B cell (primary cell): ENCODE measurements at places on chromosomes 5 and 9. TPM values are rescaled to one million over a fixed set of nuclear protein-coding genes. Genes with fewer than 3 reads are reported as not detected.

- H3K4me3 ChIP-seq, result no peak overlapping the region
- H3K4me1 ChIP-seq, result peaks cover 55% of the 10 kb centered on the region
Observed at GRCh38 chr5:88821161-88821560, 61.8 kb downstream of the MEF2C start.

GRCh38 chr5:77987331-77987730, 211.2 kb upstream of the TBCA start:
- no peak for DNase-seq
- H3K27ac ChIP-seq, result no peak overlapping the region
- H3K27me3 ChIP-seq, result no peaks in the 10 kb centered on the region

DNA sequence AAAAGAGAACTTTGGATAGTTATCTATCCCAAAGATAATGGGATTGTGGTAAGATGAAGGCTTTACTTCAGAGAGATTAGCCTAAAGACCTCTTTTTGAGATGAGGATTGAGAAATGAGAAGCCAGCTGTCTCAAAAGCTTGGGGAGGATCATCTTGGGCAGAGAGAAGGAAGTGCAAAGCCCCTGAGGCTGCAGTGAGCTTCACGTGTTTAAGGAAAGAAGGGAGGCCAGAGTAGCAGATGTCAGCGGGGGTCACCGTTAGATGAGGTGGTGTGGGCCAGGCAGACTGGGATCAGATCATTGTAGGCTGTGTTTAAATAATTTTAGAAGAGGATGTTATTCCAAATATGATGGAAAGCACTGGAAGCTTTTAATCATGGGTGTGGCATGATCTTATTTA, 270.1 kb downstream of the ARHGEF28 start:
- H3K27ac ChIP-seq, result no peak overlapping the region
- H3K4me3 ChIP-seq, result no peak overlapping the region
- no peaks in the 10 kb centered on the region for H3K4me1 ChIP-seq
- DNase-seq, result no peak
- no peaks in the 10 kb centered on the region for H3K36me3 ChIP-seq

GALNT12 gene
- 2.7 and 3.2 TPM in 2 replicates for polyA plus RNA-seq

DNA sequence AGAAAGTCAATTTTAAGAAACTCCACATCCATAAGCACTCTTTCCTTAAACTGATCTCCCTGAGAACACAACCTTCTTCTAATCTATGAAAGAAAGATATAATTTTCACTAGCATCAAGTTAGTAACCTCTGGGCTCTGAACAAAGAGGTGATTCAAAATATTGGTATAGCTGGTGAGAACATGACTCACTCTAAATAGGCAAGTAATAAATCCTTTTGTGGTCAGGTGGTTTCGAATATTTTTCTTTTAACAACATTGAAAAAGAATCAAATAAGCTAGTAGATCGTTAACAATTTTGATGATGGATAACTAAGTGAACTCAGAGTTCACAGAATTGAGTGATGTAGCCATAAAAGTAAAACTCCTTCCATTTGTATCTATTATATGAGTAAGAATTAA, 150.6 kb upstream of the IQGAP2 start:
- H3K4me1 ChIP-seq, result no peaks in the 10 kb centered on the region
- no peak overlapping the region for H3K27ac ChIP-seq
- DNase-seq, result no peak

CCL27 gene
- polyA plus RNA-seq, result not detected in 2 replicates

- no peak for DNase-seq
- no peaks in the 10 kb centered on the region for H3K36me3 ChIP-seq
- H3K4me3 ChIP-seq, result no peak overlapping the region
Observed at GRCh38 chr9:24502206-24502937, 43.3 kb downstream of the IZUMO3 start.

GRCh38 chr5:43437062-43437660, 25.0 kb upstream of the CCL28 start:
- H3K27ac ChIP-seq, result no peak overlapping the region
- no peak for DNase-seq
- H3K36me3 ChIP-seq, result no peaks in the 10 kb centered on the region
- H3K4me3 ChIP-seq, result no peak overlapping the region

DDX46 gene
- 15.4 and 26.8 TPM in 2 replicates for polyA plus RNA-seq

- no peak overlapping the region for H3K27ac ChIP-seq
- H3K36me3 ChIP-seq, result no peaks in the 10 kb centered on the region
- DNase-seq, result no peak
- no peaks in the 10 kb centered on the region for H3K4me1 ChIP-seq
- H3K4me3 ChIP-seq, result no peak overlapping the region
Observed at GRCh38 chr9:101268426-101268825, 116.4 kb downstream of the BAAT start.

LAMC3 gene
- polyA plus RNA-seq, result 0.45 and 0.81 TPM in 2 replicates

GRCh38 chr5:169051351-169051750, 249.6 kb downstream of the SLIT3 start:
- no peak overlapping the region for H3K4me3 ChIP-seq
- no peaks in the 10 kb centered on the region for H3K4me1 ChIP-seq
- no peaks in the 10 kb centered on the region for H3K27me3 ChIP-seq
- H3K27ac ChIP-seq, result no peak overlapping the region
- H3K36me3 ChIP-seq, result no peaks in the 10 kb centered on the region

GRCh38 chr9:116416421-116416820, 262.8 kb downstream of the PAPPA start:
- H3K36me3 ChIP-seq, result no peaks in the 10 kb centered on the region
- no peak overlapping the region for H3K4me3 ChIP-seq
- no peak for DNase-seq
- no peaks in the 10 kb centered on the region for H3K27me3 ChIP-seq
- no peak overlapping the region for H3K27ac ChIP-seq

DNA sequence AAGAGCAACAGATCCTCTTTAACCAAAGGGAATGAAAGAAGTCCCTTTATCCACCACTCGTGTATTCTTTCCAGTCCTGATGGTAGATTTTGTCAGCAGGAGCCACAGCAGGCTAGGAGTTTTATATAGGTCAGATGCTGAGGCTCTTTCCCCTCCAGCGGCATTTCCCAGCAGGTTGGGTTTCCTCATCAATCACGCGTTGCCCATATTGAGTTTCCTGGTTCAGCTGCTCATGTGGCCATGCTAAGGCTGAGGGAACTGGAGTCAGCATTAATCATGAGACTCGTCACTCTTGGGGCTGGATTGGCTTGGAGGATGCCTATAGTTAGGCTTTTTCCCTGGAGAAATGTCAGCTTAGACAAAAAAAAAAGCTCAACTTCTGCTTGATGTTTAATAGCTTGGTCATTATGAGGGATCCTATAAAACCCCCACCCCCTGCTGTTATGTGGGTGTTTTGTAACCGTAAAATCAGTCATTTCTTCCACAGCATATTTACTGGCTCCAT, 193.4 kb upstream of the GAS1 start:
- H3K4me3 ChIP-seq, result no peak overlapping the region
- H3K27ac ChIP-seq, result no peak overlapping the region
- H3K4me1 ChIP-seq, result no peaks in the 10 kb centered on the region
- DNase-seq, result no peak
- no peaks in the 10 kb centered on the region for H3K27me3 ChIP-seq
- H3K36me3 ChIP-seq, result no peaks in the 10 kb centered on the region

DNA sequence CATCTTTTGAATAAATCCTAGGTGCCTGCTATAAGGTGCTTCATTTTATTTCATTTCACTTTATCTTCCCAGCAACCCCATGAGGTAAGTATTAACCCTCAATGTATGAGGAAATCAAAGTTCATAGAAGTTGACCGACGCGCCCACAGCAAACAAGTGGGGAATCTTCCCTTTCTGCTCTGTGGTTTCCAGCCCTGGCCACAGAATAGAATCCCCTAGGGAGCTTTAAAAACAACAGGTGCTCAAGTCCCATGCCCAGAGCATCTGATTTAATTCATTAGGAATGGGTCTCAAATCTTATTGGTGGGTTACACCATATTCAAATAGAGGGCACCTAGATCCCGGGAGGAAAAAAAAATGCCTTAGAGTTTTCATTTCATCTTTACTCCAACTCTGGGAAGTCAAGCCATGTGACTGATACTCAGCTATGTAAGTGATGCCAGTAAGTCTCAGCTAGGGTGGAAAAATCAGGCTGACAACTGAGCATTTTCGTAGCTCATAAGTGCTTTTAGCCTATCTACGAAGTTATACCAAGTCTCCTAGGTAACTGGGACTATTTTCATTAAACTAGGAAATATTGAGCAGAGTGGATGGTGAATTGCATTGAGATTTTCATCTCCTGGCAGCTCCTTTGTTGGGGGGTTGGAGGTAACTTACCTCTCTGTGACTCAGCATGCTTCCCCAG, 353.4 kb upstream of the SLC30A5 start:
- H3K27me3 ChIP-seq, result no peaks in the 10 kb centered on the region
- no peak overlapping the region for H3K27ac ChIP-seq
- peaks cover 32% of the 10 kb centered on the region for H3K4me1 ChIP-seq
- H3K4me3 ChIP-seq, result peak overlapping the region; percentile 12
- no peaks in the 10 kb centered on the region for H3K36me3 ChIP-seq
- peak; percentile 69 for DNase-seq

CSF2 gene
- not detected in 2 replicates for polyA plus RNA-seq

PDE8B gene
- polyA plus RNA-seq, result not detected in 2 replicates

SHOC1 gene
- not detected in 2 replicates for polyA plus RNA-seq

DNA sequence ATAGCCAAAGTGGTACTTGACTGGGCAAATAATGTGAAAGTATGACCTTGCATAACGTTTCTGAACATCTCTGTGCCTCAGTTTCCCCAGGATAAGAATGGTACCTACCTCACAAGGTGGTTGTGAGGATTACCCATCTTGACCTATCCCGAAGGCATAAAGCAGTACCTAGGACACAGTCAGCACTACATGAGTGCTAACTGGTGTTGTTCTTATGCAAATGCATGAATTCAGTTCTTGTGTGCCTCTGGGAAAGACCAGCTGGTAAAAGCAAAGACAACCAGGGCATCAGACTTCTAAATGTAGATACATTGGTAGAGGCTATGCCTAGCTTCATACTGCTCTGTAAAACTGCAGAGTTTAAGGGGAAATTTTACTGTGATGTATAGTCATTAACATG, 21.8 kb upstream of the TMEM252 start:
- H3K36me3 ChIP-seq, result no peaks in the 10 kb centered on the region
- H3K4me3 ChIP-seq, result no peak overlapping the region
- peaks cover 13% of the 10 kb centered on the region for H3K4me1 ChIP-seq
- H3K27me3 ChIP-seq, result no peaks in the 10 kb centered on the region
- no peak overlapping the region for H3K27ac ChIP-seq

DNA sequence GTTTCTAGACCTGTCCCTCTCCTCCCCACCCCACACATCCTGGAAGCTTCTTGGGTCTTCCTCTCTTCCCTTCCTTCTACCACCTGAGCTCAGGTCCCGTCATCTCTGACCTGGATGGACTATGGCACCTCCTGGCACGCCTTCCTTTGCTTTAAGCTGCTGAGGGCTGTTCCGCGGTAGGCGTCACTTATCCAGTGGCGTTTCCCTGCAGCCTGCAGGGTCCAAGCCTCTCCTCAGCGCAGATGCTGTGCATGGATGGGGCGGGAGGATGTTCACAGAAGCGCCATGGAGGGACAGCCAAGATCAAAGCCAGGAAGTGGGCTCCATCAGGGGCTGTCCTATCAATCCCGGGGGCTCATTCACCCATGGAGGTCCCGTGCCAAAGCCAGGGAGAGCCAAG, 23.8 kb upstream of the CNOT6 start:
- H3K27me3 ChIP-seq, result no peaks in the 10 kb centered on the region
- H3K36me3 ChIP-seq, result no peaks in the 10 kb centered on the region
- DNase-seq, result no peak
- H3K27ac ChIP-seq, result no peak overlapping the region

GRCh38 chr5:181054871-181055459, 14.9 kb downstream of the BTNL9 start:
- H3K4me1 ChIP-seq, result peaks cover 28% of the 10 kb centered on the region
- H3K27me3 ChIP-seq, result peaks cover 39% of the 10 kb centered on the region
- no peak overlapping the region for H3K4me3 ChIP-seq
- no peak overlapping the region for H3K27ac ChIP-seq
- DNase-seq, result no peak

DNA sequence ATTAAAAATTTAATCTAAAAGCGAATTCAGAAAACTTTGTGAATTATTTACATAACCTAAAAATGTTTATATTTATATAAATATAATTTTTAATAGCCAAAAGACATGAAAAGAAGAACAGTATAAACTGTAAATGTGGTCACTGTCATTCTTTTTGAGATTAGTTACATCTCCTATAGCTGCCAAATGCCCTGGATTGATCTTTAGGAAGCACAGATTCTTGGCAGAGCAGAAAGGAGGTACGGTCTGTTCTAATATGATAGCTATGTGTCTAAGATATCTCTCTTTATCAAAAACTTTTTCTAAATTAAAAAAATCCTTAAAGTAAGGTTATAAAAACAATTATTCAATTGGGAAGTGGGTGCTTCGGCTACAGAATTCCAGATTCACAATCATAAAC, 151.0 kb downstream of the LPAR1 start:
- no peaks in the 10 kb centered on the region for H3K27me3 ChIP-seq
- H3K4me3 ChIP-seq, result no peak overlapping the region
- H3K36me3 ChIP-seq, result no peaks in the 10 kb centered on the region
- H3K27ac ChIP-seq, result no peak overlapping the region
- H3K4me1 ChIP-seq, result no peaks in the 10 kb centered on the region
- no peak for DNase-seq

GRCh38 chr5:26582350-26583045, 455.9 kb downstream of the CDH9 start:
- H3K36me3 ChIP-seq, result no peaks in the 10 kb centered on the region
- H3K4me3 ChIP-seq, result no peak overlapping the region
- no peaks in the 10 kb centered on the region for H3K27me3 ChIP-seq
- DNase-seq, result no peak

DNA sequence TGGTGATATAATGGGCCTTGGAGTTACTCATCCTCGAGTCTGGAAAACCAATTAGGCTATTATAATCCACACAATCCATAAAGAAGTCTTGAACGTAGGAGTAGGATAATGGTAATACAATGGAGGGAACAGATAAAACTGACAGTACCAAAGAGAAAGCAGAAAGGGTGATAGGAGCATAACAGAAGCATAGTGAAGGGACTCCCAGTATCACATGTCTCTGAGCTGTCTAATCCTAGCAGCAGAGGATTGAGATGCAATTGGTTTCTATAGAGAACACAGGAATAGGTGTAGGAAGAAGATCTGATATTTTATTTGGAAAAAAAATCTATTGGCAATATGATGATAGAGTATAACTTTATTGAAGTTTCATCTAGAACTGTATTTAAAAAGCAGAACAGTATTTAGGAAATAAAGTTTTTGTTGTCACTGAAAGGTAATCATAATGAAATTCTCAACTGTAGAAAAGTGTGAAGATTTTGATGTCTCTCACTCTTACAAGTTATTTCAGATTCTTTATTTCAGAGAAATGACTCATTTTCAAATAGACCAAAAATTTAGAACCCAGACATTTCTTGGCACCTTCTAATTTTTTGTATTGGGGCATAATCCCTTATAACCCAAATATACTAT, 25.4 kb downstream of the SRFBP1 start:
- DNase-seq, result no peak
- H3K27ac ChIP-seq, result no peak overlapping the region
- no peaks in the 10 kb centered on the region for H3K27me3 ChIP-seq
- H3K4me1 ChIP-seq, result no peaks in the 10 kb centered on the region
- H3K4me3 ChIP-seq, result no peak overlapping the region

NUTM2G gene
- not detected in 2 replicates for polyA plus RNA-seq
